Kidney (tissue), 22 donors: ENCODE measurements at places on chromosomes 3 and 15. TPM values are rescaled to one million over a fixed set of nuclear protein-coding genes. Genes with fewer than 3 reads are reported as not detected.

- H3K27ac ChIP-seq = no peak overlapping the region
- no peak for DNase-seq
- no peaks in the 10 kb centered on the region for H3K36me3 ChIP-seq
- no peak overlapping the region for H3K4me3 ChIP-seq
These were observed 136.0 kb upstream of the DAZL start for GRCh38 chr3:16741103-16741758.

GRCh38 chr3:115761927-115762305 is 138.6 kb downstream of the GAP43 start:
- no peaks in the 10 kb centered on the region for H3K4me1 ChIP-seq
- no peak for DNase-seq
- no peak overlapping the region for H3K4me3 ChIP-seq
- no peak overlapping the region for H3K27ac ChIP-seq
- H3K36me3 ChIP-seq = no peaks in the 10 kb centered on the region
- no peaks in the 10 kb centered on the region for H3K27me3 ChIP-seq

DNA sequence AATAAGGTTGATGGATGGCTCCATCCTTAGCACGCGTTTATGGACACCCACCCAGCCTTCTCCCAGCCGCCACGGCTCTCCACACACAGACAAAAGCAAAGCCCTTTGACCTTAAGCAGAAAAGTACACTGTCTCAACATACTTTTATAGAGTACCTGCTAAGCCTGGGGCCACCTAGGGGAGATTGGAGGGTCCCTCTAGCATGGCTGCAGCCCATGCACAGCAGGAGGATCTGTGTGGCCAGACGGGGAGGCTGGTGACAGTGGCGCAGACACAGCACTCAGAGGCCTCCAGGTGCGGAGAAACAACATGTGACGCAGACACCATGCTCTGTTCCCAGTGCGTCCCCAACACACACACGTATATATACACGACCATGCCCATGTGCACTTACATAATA is 174.9 kb downstream of the XXYLT1 start:
- peaks cover 3% of the 10 kb centered on the region for H3K4me1 ChIP-seq
- H3K27me3 ChIP-seq = no peaks in the 10 kb centered on the region
- no peak for DNase-seq

The DUOXA1 gene
- polyA plus RNA-seq = 0.52 TPM

The COL7A1 gene
- polyA plus RNA-seq = 14.4 TPM
